Muscle of back (tissue), 13 donors: ENCODE measurements at places on chromosomes 7 and 10. TPM values are rescaled to one million over a fixed set of nuclear protein-coding genes. Genes with fewer than 3 reads are reported as not detected.

The EGR2 gene
- 1.9 TPM for polyA plus RNA-seq

The PDE1C gene
- 3.0 TPM for polyA plus RNA-seq

GRCh38 chr10:103843854-103844570 is 11.4 kb downstream of the SH3PXD2A start:
- DNase-seq = no peak

The CPA2 gene
- 0.74 TPM for polyA plus RNA-seq

GRCh38 chr10:36048236-36048635 is 406.1 kb upstream of the FZD8 start:
- no peak for DNase-seq

GRCh38 chr10:24777196-24777595 is 53.5 kb upstream of the ARHGAP21 start:
- peak; percentile 82 for DNase-seq

The ELOVL3 gene
- 0.26 TPM for polyA plus RNA-seq

GRCh38 chr7:112072541-112073245 is 133.5 kb downstream of the DOCK4 start:
- DNase-seq = no peak

- DNase-seq = no peak
These were observed 40.2 kb downstream of the NUP205 start for GRCh38 chr7:135597926-135598305.

- no peak for DNase-seq
These were observed 253.7 kb downstream of the GLRX3 start for GRCh38 chr10:130389906-130390305.

- peak; percentile 86 for DNase-seq
These were observed 37.3 kb downstream of the ZCCHC24 start for GRCh38 chr10:79407811-79408795.

GRCh38 chr7:152871005-152871677 is 111.6 kb downstream of the ACTR3B start:
- no peak for DNase-seq

- DNase-seq = no peak
These were observed 236.3 kb upstream of the HABP2 start for GRCh38 chr10:113316506-113316905.

GRCh38 chr7:151454932-151455530 is 15.1 kb upstream of the CRYGN start:
- no peak for DNase-seq

DNA sequence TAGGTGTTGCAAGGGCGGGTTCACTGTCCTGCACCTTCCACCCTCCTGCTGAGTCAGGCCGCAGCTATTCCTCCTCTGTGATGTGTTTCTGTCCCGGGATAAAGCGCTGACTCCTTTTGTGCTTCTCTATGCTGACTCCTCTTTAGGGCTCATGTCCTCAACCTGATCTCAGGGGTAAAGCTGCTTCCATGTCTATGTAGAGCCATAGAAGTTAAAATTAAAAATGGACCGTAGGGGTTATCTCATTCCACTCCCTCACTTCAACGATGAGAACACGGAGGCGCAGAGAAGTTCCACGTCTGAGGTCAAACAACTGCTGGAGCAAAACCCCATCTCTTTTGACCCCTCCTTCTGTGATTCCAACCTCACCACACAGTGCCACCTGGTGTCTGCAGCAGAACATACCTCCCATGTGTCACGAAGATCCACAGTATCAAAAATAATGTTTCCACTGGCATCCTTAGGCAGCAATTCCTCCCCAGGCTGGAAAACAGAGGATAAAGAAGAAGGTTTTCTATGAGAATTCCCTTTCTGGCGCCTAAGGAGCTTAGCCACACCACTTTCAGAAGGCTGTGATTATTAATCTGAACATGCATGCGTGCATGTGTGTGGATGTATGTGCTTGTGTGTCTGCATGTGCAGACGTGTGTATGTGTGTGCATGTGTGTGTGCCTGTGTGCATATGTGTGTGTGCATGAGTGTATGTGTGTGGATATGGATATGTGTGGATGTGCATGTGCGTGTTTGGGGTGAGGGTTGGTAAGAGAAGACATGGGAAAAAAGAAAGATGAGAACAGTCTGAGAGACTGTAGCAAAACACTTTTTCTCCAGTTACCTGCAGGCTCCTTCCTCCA is 81.2 kb upstream of the UCN3 start:
- DNase-seq = peak; percentile 22

DNA sequence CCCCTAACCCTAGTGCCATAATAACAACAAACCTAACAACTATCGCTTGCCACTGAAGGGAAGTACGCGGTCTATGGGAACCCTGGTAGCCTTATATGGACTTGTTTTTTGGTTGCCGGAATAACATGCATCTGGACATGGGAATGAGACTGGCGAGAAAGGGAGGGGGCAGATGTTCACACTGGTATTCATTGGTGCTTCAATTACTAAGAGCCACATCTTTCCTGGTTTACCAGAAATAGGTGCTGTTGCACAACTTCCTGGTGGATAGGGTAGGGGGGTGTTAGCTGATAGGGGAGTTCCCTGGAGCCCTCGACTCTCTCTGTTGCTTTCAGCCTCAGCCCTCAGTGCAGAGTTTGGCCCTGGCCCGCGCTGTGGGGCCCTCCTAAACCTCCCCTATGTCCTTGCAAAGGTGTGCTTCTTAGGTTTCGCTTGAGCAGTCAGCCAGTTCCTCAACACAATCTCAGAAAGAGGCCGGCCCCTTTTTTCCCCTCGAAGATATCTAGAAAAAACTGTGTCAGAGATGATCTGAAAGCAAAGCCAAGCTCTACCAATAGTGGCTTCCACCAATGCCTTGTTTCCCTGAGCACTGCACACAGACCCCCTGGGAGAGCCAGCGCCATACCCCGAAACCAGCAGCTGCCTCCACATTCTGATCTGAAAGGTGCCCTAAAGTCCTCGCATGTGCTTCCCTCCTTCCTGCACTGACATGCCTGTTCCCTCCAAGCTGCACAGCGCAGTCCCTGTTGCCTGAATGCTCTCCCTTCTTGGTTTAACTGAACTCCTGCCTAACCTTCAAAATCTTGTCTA is 13.5 kb downstream of the TBXAS1 start:
- no peak for DNase-seq

DNA sequence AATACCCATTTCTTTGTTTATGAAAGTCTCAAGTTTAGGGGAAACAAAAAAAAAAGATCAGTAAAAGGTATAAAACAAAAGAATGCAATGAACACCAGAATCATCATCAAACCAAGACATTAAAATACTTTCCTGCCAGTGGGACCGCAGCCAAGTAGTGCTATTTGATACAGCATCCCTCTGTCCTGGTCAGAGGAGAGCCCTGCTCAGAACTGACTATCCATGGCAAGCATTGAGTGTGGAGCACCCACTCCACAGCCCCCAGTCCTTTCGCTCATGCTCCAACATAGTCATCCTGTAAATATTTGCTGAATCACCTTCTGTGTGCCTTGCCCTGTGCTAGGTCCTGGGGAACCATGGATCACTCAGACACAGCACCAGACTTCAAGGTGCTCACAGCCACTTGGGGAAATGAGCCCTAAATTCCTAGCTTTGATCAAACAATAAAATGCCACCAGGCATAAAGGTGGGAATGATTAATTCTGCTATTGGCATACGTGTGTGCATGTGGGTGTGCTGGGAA is 213.6 kb upstream of the TBX20 start:
- DNase-seq = no peak

- DNase-seq = no peak
These were observed 14.4 kb upstream of the COL1A2 start for GRCh38 chr7:94380264-94380663.

The DGKI gene
- polyA plus RNA-seq = 0.54 TPM

- DNase-seq = no peak
These were observed 43.1 kb upstream of the EMX2 start for GRCh38 chr10:117499248-117500105.

- DNase-seq = no peak
These were observed 110.6 kb downstream of the AUTS2 start for GRCh38 chr7:69708857-69709256.

DNA sequence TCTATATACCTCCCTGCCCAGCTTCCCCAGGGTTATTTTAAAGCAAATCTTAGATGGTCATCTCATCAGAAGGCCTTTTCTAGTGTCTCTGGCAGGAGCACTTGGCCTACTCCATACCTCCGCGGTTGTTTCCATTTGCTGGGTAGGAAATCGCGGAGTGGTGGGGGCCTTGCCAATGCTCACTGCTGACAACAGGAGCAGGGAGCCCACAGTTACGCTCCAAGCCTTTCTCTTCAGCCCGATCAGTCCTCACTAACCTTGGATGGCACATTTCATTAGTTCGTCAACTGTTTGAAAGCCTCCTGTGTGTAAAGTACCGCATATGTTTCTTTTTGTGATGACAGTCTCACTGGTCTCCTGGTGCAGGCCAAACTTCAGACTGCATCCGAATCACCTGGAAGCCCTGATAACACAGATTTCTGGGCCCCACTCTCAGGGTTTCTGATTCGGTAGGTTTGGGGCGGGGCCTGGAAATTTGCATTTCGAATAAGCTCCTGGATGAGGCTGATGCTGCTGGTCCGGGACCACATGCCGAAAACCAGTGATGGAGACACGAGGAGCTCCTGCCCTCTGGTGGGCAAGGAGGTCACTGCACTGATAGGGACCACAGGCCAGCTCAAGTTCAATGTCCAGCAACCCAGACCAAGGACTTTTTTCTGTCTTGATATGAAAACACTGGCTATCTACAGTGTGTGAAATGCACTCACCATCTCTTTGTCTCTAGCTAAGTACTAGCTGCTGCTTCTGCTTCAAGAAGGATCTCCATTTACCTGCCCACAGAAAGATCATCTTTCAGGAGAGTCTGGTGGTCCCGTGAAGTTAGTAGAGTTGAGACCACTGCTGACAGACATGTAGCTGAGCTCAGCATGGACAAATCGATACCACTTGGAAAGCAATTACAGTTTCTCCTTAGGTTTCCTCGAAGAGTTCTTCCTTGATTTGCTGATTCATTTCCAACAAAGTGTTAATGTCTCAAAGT is 14.0 kb downstream of the LRGUK start:
- peak; percentile 61 for DNase-seq

GRCh38 chr7:2295936-2296620 is 18.2 kb downstream of the SNX8 start:
- DNase-seq = no peak

GRCh38 chr7:159139202-159139601 is 5.5 kb downstream of the VIPR2 start:
- DNase-seq = no peak

The PMPCB gene
- polyA plus RNA-seq = 63.0 TPM

- no peak for DNase-seq
These were observed 522.6 kb downstream of the AUTS2 start for GRCh38 chr7:70120851-70121250.

The SMO gene
- 42.9 TPM for polyA plus RNA-seq

DNA sequence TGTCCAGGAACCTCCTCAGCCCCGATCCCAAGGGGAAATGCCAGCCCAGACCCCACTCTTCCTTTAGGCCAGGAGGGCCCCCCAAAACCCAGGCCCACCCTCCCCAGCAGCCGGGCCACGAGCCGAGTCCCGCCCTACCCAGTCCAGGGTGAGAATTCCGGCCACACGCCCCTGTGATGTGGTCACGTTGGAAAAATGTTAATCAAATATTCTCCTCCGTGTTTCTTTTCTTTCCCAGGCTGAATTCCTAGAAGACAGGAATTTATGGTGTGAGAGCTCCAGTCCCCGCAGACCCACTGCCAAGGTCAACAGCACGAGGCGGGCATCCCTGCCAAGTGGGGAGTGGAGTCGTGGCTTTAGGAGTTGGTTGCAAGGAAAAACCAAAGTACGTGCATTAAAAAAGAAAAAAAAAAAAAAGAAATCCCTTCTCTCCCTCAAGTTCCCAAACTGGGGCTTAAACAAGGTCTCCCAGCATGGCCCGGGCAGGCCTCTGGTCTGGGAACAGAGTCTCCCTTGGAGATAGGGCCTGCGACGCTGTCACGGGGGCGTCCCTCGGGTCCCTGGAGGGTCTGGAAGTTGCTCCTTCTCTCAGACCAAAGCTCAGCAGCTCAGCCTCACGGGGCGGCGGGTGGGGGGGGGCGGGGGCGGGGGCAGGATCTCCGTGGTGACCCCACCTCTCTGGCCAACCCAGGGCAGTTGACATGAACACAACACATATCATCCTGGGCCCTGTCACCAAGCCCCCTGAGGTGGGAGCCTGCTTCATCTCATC is 28.1 kb upstream of the ELN start:
- DNase-seq = peak; percentile 59

DNA sequence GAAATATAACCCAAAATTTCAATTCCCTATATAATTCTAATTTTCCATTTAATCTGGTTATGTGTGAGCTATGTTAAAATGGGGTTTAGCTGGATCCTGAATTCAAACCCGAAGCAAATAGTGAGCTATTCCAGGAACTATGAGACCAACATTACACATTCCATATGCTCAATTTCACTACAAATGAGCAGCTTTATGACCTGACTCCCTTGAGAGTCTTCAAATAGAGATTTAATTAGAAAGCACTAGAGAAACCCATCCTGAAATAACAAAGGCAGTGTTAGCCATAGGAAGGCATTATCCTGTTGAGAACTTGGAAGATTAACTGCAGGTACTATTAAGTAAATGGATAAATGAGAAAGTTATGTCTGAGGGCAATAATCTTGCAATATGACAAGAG is 890.0 kb downstream of the GRM8 start:
- no peak for DNase-seq

DNA sequence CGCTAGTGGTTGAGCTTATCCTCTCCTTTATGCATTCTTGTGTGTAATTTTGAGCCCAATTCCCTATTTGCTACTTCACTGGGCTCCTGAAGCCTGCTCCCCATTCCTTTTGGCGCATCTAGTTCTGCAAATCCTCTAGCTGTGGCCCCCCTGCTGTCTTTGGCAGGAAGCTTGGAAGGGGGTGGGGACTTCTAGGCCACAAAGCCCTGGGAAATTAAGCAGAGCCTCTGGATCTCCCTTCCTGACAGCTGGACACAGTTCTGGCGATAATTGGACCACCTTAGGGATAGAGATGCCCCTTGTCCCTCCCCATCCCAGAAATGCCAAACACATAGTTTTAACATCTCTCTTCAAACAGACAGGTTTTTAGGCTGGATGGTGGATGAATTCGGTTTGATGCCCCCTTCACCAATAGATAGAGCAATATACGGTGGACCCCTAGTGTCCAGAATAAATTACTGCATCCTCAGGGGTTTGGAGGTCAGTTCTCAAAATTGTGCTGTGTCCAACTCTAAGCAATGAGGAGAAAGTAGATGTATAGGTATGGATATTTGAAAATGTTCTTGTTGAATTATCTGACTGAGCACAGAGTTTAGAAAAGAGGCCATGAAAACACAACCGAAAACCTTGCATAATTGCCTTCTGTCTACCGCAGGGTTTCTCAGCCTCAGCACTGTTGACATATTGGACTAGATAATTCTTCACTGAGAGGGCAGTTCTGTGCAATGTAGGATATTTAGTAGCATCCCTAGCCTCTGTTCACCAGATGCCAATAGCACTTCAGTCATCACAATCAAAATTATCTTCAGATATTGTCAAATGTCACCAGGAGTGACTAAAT is 75.5 kb downstream of the PAPSS2 start:
- peak; percentile 79 for DNase-seq

The SMKR1 gene
- polyA plus RNA-seq = not detected

The RASA4B gene
- 15.2 TPM for polyA plus RNA-seq

DNA sequence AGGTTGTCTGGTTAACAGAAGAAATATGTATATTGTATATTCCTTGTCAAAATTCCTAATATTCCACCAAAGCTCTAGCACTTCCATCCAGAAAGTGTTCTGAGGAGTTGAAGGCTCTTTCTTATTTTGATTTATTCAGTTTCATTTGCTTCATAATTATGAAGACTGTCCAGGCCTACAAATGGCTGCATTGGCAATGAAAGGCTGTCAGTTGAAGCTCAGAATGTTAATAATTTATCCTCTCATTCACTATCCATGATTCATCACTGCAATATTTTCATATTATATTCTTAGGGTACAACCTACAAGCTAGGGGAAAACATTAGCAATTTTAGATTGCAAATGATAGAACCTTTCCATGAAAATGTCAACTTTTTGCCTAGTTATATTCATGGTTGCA is 57.3 kb downstream of the ARID5B start:
- no peak for DNase-seq

The TMEM273 gene
- 5.6 TPM for polyA plus RNA-seq
